ENCODE measurements at places on chromosomes 16 and 17. TPM values are rescaled to one million over a fixed set of nuclear protein-coding genes. Genes with fewer than 3 reads are reported as not detected.
A peak's percentile ranks its signal among the peaks of the same experiment; 100 is the strongest.

Gene BLMH
- total RNA-seq = 25.9 TPM

Gene MIF4GD
- 32.8 TPM for total RNA-seq

GRCh38 chr16:14028202-14028601 is 42.9 kb upstream of the MRTFB start:
- H3K4me3 ChIP-seq = no peak overlapping the region
- H3K27ac ChIP-seq = no peak overlapping the region
- no peak for DNase-seq
- H3K27me3 ChIP-seq = no peaks in the 10 kb centered on the region

DNA sequence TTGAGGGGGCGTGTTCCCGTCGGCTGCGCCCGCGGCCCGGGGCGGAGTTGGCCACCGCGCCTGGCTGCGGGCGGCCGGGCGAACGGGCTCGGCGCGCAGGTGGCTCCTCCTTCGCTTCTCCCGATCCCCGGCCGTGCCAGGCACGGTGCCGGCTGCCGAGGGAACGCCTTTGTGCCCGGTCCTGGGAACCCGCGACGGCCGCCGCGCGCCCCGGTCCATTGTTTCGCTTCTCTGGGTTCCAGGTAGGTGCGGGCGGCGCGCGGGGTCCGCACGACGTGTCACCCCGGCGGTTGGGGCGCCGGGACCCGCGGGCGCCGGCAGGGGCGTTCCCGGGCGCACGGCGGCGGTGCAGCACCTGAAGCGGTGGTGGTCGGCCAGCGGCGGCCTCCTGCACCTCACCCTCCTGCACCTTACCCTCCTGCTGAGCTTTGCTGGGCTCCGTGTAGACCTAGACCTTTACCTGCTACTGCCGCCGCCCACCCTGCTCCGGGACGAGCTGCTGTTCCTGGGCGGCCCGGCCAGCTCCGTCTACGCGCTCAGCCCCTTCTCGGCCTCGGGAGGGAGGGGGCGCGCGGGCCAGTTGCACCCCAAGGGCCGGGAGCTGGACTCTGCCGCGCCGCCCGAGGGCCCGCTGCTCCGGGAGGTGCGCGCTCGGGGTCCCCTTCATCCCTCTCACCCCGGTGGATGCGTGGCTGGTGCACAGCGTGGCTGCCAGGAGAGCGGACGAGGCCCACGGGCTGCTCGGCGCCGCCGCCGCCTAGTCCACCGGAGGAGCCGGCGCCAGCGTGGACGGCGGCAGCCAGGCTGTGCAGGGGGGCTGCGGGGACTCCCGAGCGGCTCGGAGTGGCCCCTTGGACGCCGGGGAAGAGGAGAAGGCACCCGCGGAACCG is 99.9 kb downstream of the EFCAB13 start:
- no peaks in the 10 kb centered on the region for H3K4me1 ChIP-seq
- peak; percentile 9 for DNase-seq
- H3K4me3 ChIP-seq = peak overlapping the region; percentile 47
- no peak overlapping the region for H3K27ac ChIP-seq
- no peaks in the 10 kb centered on the region for H3K36me3 ChIP-seq
- H3K27me3 ChIP-seq = no peaks in the 10 kb centered on the region

Gene ZFP3
- total RNA-seq = 7.3 TPM

Data from lung (tissue), 17 donors.